ENCODE measurements at places on chromosomes 6 and 20.

DNA sequence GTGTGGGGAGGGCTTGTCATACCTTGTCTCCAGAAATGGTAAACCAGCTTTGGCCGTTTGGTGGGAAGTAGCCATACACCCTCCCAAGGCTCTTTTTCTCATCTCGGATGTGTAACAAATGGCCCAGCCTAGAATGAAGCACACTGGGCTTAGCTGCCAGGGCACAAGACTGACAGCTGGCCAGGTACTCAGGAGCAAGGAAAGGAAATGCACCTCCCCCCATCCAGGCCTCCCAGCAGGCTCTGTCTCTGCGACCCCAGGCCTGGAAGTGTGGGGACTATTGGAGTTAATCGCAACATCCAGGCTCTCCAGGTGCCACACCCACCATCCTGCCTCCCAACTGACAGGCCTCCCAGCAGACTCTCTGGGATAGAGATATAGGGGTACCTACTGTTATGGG lies 43.0 kb downstream of the MRS2 start:
- DNase-seq: no peak

- DNase-seq: peak; percentile 86
These were observed 16.9 kb upstream of the IL17F start for GRCh38 chr6:52261229-52261628.

GRCh38 chr6:50819904-50820868 lies 1.5 kb downstream of the TFAP2B start:
- no peak for DNase-seq

- no peak for DNase-seq
These were observed 4.8 kb downstream of the NFYA start for GRCh38 chr6:41077536-41077935.

DNA sequence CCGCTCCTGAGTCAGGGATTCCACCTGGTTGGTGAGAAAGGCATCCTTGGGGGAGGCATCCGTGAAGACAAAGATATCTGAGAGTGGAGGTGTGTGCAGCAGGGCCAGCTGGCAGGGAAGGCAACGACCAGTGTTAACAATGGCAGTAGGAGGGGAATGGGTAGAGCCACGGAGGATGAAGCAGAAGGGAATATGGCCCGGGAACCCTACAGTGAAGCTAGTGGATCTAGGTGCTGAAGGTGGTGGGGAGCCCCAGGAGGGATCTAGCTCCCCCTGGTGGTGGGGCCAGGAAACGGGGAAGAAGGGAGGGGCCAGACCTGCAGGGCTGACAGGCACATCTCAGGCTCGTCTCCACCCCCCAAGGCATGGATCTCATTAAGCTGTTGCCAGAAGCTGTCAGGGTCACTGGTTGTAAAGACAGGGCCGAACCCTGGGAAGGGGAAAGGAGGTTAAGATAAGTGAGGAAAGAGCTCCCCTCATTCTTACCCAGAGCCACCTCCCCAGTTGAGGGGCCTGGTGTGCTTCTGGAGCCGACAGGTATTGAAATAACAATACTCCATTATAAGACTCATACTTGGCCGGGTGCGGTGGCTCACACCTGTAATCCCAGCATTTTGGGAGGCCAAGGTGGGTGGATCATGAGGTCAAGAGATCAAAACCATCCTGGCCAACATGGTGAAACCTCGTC lies 7.3 kb downstream of the VWA7 start:
- no peak for DNase-seq

- DNase-seq: no peak
These were observed 18.5 kb upstream of the PHACTR3 start for GRCh38 chr20:59585714-59586409.

- DNase-seq: peak; percentile 78
These were observed 6.1 kb downstream of the MMP24 start for GRCh38 chr20:35232575-35232974.

DNA sequence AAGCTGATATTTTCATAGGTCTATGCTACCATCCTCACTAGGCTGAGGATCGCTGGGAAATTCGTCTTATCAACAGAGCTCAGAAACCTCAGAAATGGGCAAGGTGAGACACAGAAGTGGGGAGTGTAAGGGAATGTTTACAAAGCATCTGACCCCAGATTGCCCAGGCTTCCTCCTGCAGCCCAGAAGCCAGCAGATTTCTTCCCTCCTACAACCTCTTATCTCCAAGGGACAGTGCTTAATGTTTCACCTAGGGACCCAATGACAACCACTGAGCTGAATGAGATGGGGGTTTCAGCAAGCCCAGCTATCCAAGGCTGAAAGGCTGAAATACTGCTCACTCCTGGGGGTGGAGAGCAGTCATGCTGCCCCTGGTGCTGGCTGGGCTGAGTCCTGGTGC lies 52.4 kb upstream of the TBC1D7 start:
- DNase-seq: no peak

DNA sequence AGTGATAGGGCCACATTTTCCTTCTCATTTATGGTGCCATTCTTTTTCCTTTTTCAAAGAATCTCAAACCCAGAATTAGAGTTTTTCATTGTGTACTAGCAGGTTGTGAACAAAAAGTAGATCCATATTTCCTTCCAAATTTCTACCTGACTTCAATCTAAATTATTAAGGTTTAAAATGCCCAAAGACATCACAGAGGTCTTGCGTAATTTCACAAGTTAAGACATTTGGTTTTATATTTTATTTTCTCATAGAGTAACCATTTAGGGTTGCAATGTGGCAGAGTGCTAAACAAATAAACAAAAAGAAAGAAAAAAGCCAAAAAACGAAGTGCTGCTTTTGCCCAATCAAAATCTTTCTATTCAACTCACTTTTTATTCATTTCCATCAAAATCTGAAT lies 49.4 kb upstream of the MBOAT1 start:
- DNase-seq: no peak

Data from fibroblast of skin of left quadriceps (primary cell).